BE2C (cell line): ENCODE measurements at places on chromosomes 6 and 20.

GRCh38 chr6:63263444-63263843 is 52.2 kb downstream of the FKBP1C start:
- no peak for DNase-seq

GRCh38 chr6:17530321-17530835 is 69.7 kb upstream of the FAM8A1 start:
- no peak for DNase-seq

DNA sequence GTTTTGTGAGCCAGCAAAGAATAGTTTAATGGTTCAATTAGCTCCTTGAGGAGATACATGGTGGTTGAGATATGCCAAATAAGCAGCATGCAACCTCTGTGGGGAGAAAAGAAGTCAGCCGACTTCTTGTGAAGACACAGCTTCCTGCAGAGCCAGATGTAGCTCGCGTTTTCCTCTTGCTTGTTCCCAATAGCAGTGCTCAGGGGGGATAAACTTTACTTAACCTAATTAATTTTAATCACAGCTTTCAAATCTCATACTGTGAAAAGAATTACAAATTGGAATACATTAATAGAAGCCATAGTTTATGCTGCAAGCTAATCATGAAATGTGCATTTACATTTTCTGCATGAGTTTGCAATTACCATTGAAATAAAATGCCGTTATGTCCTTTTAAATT is 106.2 kb downstream of the MAP3K7 start:
- DNase-seq = no peak

GRCh38 chr6:157761926-157762325 is 61.1 kb upstream of the SNX9 start:
- no peak for DNase-seq

DNA sequence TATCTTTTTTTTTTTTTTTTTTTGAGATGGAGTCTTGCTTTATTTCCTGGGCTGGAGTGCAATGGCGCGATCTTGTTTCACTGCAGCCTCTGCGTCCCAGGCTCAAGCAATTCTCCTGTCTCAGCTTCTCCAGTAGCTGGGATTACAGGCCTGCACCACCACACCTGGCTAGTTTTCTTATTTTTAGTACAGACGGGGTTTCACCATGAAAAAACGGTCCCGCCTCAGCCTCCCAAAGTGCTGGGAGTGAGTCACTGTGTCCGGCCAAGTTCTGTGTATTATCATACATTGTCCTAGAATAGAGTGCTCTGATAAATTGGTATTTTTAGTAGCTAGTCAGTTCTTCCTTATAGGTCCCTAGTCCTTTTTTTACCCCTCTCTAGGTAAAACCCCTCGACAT is 2.8 kb downstream of the SNRPC start:
- DNase-seq = no peak

GRCh38 chr6:27205375-27206278 is 41.9 kb upstream of the PRSS16 start:
- DNase-seq = peak; percentile 40

- DNase-seq = no peak
Observed at GRCh38 chr20:53734006-53734688, 140.5 kb upstream of the ZNF217 start.

GRCh38 chr6:15791448-15792181 is 128.8 kb upstream of the DTNBP1 start:
- no peak for DNase-seq

- no peak for DNase-seq
Observed at GRCh38 chr6:106529438-106529837, 99.9 kb downstream of the RTN4IP1 start.

- no peak for DNase-seq
Observed at GRCh38 chr20:52766645-52767435, 205.3 kb upstream of the TSHZ2 start.

DNA sequence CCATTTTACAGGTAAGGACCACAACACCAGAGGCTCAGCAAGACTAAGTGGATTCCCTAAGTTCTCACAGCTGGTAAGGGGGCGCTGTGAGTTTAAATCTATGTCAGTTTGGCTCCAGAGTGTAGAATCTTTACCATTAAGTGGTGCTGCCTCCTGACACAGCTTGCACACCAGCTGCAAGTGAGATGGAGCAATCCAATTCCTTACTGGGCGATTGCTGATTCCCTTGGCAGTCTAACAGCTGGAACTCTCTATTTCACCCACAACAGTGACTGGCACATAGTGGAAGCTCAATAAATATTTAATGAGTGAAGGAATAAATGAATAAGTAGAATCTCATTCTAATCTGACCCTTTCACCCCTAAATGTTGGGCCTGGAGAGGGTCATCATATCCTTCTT is 176.7 kb downstream of the CLIC5 start:
- no peak for DNase-seq
